Right renal cortex interstitium (tissue), 3 donors: ENCODE measurements at places on chromosomes 3 and 15.

- DNase-seq = no peak
These were observed 470.2 kb upstream of the PROK2 start for GRCh38 chr3:72255191-72255590.

- DNase-seq = no peak
These were observed 50.2 kb downstream of the SLCO2A1 start for GRCh38 chr3:133979553-133979952.

GRCh38 chr15:76347482-76348055 lies 11.0 kb downstream of the ISL2 start:
- DNase-seq = no peak

DNA sequence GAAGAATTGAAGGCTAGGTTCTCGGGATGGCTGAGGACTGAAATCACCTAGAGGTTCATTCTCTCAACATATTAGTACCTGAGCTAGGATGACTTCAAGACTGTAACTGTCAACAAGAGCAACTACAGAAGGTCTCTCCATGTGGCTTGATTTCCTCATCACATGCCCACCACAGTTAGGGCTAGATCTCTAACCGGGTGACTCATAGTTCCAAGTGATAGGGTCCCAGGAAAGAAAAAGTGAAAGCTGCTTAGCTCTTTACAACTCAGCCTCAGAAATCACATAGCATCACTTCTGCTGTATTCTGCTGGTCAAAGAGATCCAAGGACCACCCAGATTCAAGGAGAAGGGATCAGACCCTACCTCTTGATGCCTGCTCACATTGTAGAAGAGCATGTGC lies 165.4 kb upstream of the AGTR1 start:
- DNase-seq = no peak

DNA sequence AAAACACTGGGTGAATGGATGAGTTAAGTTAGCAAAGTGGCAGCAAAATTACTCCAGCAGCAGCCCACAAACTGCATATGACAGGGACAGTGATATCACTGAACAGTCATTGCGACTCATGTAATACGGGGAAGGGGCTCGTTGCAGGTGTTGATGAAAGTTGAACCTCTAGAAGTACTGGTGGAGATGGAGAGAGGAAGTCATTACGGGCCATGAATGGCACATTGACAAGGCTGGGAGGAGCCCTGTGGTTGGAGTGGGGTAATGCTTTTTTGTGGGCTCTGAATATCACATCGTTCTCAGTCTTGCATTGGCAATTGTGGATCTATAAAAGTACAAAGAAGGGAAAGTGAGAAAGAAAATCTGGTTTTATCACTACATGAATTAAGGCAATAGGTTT lies 278.1 kb downstream of the ZPLD1 start:
- no peak for DNase-seq

DNA sequence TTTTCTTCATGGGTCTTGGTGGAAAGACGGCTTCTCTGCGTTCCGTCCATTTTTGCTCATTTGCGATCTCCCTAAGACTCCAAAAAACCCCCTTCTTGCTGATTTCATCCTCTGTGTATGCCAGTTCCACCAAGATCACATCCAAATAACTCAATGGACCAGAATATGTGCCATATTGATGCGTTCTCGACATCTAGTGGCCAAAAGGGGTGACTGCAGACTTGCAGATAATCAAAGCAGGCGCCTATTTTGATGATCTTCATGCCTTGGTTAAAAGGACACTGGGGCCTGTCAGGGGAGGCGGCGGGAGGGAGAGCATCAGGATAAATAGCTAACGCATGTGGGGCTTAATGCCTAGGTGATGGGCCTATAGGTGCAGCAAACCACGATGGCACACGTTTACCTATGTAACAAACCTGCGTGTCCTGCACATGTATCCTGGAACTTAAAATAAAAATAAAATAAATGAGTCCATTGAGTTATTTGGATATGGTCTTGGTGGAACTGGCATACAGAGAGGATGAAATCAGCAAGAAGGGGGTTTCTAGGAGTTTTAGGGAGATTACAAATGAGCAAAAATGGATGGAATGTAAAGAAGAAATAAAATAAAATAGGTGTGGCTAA lies 104.2 kb upstream of the RAD18 start:
- DNase-seq = no peak

DNA sequence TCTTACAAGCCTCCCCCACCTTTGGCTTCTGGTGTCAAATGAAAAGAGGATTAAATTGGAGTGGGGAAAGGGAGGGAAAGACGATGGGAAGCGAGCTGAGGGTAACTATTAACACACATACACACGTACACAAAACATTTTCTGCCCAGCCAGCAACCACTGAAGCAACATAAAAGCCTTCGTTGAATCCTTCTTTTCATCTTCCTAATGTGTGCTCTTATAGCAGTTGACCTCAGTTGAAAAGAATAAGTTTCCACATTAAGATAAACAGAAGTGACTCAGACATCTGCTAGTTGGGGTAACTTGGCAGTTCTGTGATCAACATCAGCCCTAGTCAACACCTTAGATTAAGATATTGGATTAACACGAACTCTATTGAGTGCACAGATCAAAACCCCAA lies 558.5 kb downstream of the MECOM start:
- no peak for DNase-seq

DNA sequence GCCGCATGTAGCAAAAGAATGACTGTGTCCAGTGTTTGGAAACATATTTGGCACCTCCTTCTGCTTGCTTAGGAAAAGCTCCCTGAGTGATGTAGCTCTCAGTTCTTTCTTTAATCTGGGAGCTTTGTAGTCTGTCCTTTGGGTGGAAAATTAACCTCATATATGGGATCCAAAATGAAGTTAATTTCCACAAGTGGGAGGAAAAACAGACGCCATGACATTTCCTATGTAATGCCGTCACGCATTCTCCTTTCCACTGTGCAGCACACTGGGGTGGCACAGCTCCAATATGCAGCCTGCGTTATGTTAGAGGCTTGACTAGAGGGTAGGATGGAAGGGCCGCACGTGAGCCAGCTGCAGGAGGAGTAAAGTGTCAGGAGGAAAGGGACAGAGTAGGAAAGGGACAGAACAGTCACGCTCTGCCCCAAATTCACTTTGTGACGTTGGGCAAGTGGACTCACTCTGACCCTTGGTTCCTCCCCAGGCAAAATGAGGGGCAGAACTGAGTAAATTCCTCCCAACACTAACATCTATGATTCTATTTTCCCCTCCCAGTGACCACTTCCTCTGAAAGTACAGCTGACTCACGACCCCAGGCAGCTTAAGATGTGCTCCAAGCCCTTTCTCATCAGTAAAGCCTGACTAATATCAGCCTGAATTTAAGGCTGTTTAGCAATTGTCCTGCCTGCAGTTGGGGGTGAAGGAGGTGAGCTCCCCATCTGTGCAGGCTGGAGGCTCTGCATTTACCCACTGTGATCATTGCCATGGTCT lies 176.5 kb upstream of the PFN2 start:
- DNase-seq = no peak

GRCh38 chr3:184428561-184429175 lies 48.8 kb downstream of the CHRD start:
- no peak for DNase-seq

GRCh38 chr15:55389264-55389607 lies 18.9 kb downstream of the CCPG1 start:
- no peak for DNase-seq

DNA sequence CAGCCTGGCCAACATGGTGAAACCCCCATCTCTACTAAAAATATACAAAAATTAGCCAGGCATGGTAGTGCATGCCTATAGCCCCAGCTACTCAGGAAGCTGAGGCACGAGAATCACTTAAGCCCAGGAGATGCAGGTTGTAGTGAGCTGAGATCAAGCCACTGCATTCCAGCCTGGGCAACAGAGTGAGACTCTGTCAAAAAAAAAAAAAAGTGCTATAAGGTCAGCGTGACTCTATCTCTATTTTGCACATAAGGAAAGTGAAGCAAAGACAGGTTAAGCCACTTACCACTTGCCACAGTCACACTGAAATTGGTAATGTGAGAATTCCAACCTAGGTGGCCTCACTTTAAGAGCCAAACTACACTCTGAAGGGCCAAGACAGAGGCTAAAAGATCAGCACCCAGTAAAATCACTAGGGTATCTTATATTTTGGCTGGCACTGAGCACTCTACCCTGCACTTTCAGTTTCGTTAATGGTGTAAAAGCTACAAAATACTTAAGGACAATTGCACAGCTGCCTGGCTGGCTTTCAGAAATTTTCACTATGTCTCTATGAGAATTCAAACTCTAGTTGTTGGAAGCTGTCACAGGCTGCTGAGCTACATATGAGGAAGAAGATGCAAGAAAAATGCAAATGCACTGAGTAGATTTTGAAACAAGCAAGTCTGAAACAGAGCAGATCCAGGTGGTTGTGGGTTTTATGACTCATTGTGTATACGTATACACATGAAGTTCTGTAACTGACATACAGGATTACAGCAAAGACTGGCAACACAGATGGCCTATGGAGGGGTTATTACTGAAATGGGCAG lies 32.7 kb downstream of the TRANK1 start:
- DNase-seq = no peak

DNA sequence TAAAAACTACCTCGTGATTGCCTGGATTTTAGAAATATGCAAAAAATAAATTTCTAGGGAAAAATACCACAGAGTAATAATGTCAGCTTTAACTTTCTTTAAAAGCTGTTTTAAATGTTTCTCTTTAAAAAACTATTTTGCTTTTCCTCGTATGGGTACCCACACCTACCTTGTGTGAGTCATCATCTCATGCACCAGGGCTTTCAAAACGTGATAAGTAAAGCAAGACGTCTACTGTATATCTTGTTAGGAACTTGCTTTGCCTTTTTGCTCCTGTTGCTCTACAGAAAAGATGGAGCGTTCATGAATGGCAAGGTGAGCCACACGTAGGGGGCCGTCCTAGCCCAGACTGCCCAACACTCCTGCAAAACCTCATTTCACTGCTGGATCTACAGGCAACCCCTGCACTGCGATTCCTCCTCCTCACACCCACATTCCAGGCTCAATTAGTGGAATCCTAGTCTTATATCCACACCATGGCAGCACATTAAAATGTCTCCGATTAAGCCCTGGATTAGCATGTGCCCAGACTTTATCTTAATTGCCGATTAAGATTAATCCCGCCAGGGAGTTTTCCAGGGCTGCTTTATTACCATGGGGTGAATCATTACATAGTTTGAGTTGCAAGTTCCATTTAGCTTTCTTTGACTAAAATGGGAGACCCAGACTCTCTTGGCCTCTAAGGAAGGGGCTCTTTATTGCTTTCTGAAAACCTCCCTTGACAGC lies 293.6 kb upstream of the ICE2 start:
- DNase-seq = no peak

GRCh38 chr3:119456469-119456868 lies 6.9 kb downstream of the TMEM39A start:
- no peak for DNase-seq

DNA sequence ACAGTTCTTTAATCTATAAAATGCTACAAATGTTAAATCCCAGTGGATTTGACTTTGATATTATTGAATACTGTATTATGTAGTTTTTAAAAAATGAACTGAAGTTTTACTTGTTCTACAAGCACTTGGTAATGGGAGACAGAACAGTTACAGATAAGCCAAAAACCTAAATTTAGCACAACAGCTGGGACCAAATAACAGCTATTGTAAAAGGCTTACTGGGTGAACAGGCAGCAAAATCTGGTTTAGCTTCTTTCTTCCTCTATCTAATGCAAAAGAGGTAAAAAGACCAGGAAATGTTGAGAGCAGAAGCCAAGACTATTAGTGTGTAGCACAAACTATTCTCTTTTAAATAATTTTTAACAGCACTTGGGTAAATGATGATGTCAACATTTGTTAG lies 1.6 kb upstream of the ATOSA start:
- DNase-seq = no peak
